ENCODE measurements at places on chromosomes 2 and 18.

- DNase-seq = no peak
Measured at GRCh38 chr2:216428618-216429350, 16.5 kb downstream of the SMARCAL1 start.

DNA sequence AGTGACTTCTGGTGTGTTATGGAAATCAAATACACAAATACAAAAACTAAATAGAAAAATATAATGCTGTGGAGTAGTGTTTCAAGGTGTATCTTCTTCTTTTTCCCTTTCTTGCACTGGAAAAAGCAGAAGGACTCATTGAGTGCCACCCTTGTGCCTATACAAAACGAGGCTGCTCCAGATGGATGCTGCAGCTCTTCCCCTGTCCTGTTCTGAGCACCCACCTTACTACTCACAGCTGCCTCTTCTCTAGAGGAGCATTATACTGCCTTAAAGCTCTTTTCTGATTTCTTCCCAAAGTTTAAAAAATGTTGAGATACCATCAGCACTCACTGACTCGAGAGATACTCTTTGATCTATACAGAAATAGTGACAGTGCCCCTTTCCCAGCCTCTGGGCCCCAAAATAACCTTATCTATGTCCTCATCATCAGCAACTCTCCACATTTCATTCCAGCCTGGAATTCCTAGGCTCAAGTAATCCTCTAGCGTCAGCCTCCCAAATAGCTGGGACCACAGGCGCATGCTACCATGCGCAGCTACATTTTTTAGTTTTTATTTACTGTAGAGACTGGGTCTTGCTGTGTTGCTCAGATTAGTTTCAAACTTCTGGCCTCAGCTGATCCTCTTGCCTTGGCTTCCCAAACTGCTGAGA, 1356.1 kb upstream of the NRXN1 start:
- no peak for DNase-seq

DNA sequence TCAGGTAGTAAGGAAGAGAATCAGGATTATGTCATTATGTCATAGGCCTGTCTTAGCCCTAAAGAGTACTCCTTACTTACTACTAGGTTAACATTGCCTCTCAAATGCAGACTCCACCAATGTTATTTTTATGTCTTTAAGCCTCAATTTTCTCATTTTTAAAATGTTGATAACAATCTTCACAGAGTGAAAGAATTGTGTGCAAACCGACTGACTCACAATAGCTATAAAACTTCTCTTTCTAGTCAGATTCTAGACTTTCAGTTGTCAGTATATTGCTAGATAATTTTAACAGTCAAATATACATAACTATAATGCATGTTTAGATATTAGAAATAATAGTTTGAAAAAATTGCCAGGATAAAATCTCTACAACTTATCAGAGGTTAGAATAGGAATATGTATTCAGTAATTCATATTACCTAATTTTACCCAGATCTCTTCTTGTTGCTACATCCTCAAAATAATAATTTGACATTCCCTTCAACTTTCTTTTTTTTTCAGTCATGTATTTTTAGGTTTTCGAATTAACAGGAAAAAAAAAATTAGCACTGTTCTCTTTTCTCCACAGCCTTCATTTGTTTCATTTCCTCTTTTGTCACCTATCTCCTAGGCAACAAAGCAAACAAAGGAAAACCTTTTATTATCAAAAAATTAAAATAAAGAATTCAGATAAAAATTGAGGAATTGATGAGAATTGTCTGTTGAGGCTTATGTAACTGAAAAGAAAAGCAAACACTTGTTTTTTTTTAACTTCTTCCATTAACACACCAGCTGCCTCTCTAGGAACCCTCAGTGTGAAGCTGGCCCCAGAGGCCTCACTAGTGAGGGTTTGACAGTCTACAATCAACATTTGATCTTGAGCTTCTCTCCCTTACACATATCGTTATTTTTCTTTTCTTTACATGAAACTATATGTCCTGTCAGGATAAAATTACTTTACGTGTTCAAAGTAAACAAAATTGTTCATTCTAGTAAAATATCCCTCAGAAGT, 279.0 kb downstream of the CALCRL start:
- no peak for DNase-seq

- no peak for DNase-seq
Measured at GRCh38 chr18:39840856-39841481, 2114.1 kb upstream of the PIK3C3 start.

DNA sequence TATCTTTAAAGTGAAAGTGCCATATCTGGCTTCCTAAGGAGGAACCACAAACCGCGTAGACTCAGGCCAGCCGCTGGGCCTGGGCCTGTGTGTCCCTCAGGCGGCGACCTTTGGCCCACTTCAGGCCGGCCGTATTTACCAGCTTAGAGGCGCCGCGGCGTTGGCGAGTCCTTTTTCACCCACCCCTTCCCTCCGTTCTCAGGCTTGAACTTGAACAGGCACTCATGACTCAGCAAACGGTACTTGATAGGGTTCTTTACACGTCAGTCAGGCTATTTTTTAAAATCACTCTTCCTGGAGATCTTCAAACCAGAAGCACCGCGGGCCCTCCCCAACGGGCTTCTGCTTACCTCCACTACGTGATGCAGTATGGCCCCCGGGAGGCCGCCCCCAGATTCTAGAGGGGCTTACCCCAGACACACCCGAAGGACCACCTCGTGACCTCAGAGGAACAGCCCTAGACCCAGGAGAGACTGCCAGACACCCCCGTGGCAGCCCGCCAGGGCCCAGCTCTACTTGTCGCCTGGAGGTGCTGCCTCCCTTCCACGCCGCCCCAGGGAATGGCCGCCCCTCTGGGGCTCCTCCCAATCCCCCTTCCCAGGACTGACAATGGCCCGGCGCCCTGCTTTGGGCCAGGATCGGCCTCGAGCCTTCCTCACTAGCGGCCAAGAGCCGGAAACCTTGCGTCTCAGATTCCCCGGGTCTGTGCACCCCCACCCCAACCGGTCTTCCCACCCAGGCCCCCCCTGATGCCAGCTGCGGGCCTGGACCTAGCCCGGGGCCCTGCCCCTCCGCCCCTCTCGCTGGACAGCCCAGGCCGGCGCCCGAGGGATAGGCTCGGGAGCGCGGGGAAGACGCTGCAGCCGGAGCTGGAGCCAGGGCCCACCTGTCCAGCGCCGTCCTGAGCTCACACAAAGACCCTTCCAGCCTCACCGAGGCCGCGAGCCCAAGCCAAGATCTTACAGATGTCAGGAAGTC, 33.8 kb upstream of the IMPA2 start:
- DNase-seq = peak; percentile 90
